ENCODE measurements at places on chromosomes 2 and 18.

GRCh38 chr18:48887294-48887904, 63.4 kb downstream of the SMAD7 start:
- no peak for DNase-seq

- DNase-seq = no peak
Observed at GRCh38 chr2:195795879-195796278, 138.9 kb downstream of the SLC39A10 start.

- no peak for DNase-seq
Observed at GRCh38 chr2:222884805-222885424, 24.1 kb downstream of the ACSL3 start.

DNA sequence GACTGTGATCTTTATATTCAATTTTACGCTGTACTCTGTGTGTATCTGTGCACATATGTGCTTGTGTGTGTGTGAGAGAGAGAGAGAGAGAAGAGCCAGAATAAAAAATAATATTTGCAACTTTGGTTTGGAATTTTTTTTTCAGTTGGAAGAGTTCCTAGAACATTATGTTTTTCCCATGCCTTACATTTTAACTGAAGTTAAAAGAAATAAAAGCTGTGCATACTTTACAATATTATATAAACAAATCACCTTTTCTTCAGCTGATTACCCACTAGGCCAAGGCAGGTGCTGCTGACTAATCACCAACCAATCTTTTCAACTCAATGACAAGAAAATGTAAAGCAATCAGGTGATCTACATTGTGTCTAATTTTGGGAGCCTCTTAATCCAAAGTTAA, 366.3 kb downstream of the NYAP2 start:
- DNase-seq = no peak

DNA sequence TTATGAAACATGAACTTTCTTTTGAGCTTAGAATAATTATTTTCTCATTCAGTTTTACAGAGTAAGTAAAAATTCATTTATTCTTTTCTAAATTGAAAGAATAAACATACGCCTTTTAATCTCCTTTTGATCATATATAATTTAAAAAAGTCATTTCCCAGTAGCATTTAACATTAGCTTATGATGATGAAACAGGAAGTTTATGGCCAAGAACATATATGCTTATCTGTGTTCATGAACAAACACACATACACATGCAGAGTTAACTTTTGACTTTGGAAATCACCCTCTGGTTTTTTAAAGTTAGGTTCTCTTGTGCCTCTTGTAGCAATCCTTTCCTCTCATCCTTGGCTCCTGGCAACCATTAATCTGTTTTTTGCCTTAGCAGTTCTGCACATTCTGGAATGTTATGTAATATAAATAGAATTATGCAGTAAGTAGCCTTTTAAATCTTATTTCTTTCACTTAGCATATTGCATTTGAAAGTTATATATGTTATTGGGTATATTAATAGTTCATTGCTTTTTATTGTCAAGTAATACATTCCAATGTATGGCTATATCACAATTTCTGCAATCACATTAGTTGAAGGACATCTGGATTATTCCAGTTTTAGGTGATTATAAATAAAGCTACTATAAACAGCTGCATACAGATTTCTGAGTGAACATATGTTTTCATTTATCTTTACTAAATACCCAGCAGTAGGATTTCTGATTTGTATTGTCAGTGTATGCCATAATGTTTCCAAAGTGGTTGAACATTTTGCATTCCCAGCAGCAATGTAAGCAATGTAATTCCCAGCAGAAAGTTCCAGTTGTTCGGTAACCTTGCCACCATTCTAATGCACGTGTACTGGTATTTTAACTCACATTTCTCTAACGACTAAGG, 210.3 kb downstream of the ZRANB3 start:
- DNase-seq = no peak

DNA sequence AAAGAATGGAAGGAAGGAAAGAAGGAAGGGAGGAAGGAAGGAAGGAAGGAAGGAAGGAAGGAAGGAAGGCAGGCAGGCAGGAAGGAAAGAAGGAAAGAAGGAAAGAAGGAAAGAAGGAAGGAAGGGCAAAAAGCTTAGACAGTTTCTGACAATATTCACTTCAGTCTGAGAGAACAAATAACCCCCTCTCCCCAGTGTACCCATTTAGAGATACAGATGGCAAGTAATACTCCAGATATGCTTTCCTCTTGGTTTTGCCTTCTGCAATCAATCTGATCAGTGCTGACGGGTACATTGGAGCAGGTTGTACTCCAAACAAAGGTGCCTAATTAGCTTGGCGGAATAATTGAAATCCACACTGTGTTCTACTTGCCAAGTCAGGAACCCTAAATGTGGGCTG, 534.6 kb upstream of the TMEFF2 start:
- no peak for DNase-seq

GRCh38 chr18:3692113-3692621, 242.2 kb downstream of the TGIF1 start:
- DNase-seq = no peak

GRCh38 chr18:50374220-50374752, 560 bp upstream of the SKA1 start:
- DNase-seq = no peak

GRCh38 chr2:174704061-174704460, 60.2 kb downstream of the CHRNA1 start:
- DNase-seq = no peak

- no peak for DNase-seq
Observed at GRCh38 chr2:225120186-225120585, 77.9 kb upstream of the DOCK10 start.

- DNase-seq = no peak
Observed at GRCh38 chr18:371609-371982, 103.7 kb upstream of the THOC1 start.

- DNase-seq = no peak
Observed at GRCh38 chr2:166328147-166328546, 47.6 kb downstream of the SCN9A start.

DNA sequence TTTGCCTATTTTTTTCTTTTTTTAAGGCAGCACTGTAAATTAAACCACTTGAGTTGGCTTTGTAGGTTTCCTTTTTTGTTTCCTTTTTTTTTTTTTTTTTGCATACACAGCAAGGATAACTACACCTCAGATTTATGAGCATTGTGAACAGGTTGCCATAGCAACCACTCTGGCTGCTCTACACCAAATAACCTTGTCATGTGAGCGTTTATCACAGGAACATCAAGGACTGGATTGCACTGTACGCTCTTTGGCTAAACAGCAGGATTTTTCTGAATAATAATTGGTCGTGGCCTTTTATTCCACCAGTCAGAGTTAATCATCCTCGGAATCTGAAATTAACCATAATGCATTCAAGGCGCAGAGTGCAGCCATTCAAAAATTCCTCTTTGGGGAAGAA, 199.1 kb upstream of the SLC14A2 start:
- DNase-seq = no peak

GRCh38 chr2:198659096-198659870, 798.5 kb downstream of the SATB2 start:
- no peak for DNase-seq

DNA sequence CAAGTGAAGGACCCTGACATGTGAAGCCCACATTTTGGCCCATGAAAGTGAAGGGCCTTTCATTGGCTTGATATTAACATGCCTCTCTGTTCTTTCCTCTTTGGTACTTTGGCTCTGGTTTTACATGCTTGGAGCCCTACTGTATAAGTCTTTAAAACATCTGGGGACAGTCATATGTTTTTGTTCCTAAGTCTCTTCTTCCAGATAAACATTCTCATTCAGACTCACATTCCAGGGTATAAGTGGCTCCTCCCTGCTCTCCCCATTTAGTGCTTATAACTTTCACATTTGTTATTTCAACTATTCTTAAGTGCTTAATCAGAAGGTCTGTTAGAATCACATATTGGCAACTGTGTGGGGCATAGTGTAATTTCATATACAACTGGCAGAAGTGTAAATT, 1932.2 kb upstream of the CELF4 start:
- no peak for DNase-seq

- no peak for DNase-seq
Observed at GRCh38 chr2:63465633-63466032, 122.6 kb downstream of the WDPCP start.

GRCh38 chr2:138780908-138781307, 718 bp upstream of the NXPH2 start:
- DNase-seq = no peak

GRCh38 chr2:75549401-75550253, 11.1 kb downstream of the EVA1A start:
- DNase-seq = no peak
